ENCODE measurements at places on chromosomes 16 and 17. TPM values are rescaled to one million over a fixed set of nuclear protein-coding genes. Genes with fewer than 3 reads are reported as not detected.
A peak's percentile ranks its signal among the peaks of the same experiment; 100 is the strongest.

The TIMM22 gene
- 20.3 TPM for total RNA-seq

- H3K36me3 ChIP-seq = no peaks in the 10 kb centered on the region
- no peak for DNase-seq
Observed at GRCh38 chr17:80264205-80265075, 3.8 kb downstream of the RNF213 start.

DNA sequence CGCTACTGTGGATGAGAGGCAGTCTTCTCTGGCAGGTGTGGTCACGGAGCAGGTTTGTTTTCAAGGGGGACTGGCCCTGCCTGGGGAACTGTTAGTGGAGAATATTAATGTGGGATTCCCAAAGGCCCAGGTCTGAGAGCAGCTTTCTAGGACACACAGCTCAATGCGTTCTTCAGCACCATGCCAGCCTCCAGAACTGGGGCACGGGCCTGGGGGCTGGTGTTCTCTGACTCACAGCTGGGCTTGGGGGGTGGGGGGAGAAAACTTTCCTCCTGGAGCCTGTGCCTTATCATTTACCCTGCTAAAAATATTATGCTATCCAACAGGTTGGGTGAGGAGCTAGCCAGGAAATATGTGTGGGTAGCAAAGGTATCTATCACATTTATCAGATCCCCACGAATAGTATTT, 13.5 kb upstream of the LHX1 start:
- peaks cover 42% of the 10 kb centered on the region for H3K4me1 ChIP-seq
- peak; percentile 54 for DNase-seq
- no peak overlapping the region for H3K27ac ChIP-seq
- no peak overlapping the region for H3K4me3 ChIP-seq
- H3K27me3 ChIP-seq = peaks cover 14% of the 10 kb centered on the region

DNA sequence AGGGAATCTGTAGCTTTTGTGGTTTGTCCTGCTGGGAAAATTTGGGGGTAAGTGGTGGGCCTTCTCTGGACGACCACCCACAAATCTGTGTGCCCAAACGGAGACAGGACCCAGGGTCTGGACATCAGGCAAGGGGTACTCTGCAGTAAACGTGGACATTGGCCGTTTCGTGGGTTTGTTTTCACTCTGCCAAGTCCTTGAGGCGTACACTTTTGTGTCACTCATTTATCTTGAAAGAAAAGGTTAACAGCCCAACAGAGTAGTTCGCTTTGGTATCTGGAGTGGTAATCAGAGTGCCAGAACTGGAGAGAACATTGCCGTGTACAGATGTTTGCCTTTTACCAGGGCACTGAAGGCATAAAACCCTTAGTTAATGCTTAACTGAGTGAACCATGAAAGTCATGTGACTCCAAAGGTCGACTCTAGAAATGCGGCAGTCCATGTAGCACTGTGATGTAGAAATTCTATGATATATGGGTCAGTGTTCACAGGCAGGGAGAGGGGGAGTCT, 15.4 kb downstream of the NAA60 start:
- no peaks in the 10 kb centered on the region for H3K27me3 ChIP-seq
- H3K4me1 ChIP-seq = peaks cover 20% of the 10 kb centered on the region
- H3K27ac ChIP-seq = peak overlapping the region; percentile 96
- H3K36me3 ChIP-seq = no peaks in the 10 kb centered on the region

The ZP2 gene
- not detected for total RNA-seq

The RTN4RL1 gene
- total RNA-seq = 0.77 TPM

GRCh38 chr17:20187049-20187448, 177.9 kb downstream of the SPECC1 start:
- H3K36me3 ChIP-seq = no peaks in the 10 kb centered on the region
- no peaks in the 10 kb centered on the region for H3K27me3 ChIP-seq
- DNase-seq = peak; percentile 83
- peaks cover 47% of the 10 kb centered on the region for H3K4me1 ChIP-seq

GRCh38 chr17:40961591-40961990, 5.2 kb downstream of the KRT39 start:
- H3K4me3 ChIP-seq = no peak overlapping the region
- no peak overlapping the region for H3K27ac ChIP-seq
- no peaks in the 10 kb centered on the region for H3K27me3 ChIP-seq
- peaks cover 18% of the 10 kb centered on the region for H3K4me1 ChIP-seq
- DNase-seq = no peak

The CCL1 gene
- total RNA-seq = not detected

The CEP131 gene
- total RNA-seq = 5.9 TPM
